ENCODE measurements at places on chromosomes 1 and 21. TPM values are rescaled to one million over a fixed set of nuclear protein-coding genes. Genes with fewer than 3 reads are reported as not detected.

Gene TNFRSF14
- total RNA-seq, result 33.9 TPM

Gene OR2T29
- not detected for total RNA-seq

Gene ZNF648
- not detected for total RNA-seq

Gene FALEC
- total RNA-seq, result not detected

Gene SPATA45
- total RNA-seq, result 0.78 TPM

Gene RPRD2
- total RNA-seq, result 27.2 TPM
